COR-L47 (cell line): ENCODE measurements at places on chromosomes 5 and 9.

DNA sequence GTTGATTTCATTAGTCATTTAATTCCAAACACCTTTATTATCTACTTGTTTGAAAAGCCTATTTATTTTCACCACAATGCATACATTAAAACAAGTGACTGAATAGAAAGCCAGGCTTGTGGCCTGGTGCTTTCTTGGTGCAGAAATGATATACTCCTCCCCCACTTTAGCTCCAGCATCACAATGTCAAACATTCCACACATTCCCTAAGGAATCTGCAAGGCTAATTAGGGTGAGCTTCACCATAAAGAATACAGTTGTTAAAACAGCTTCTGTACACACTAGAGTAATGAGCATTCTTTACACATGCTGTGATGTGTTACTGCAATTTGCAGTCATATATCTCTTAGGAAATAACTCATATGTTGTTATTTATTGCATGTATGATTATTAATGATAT lies 705.7 kb downstream of the CETN3 start:
- no peak for DNase-seq

GRCh38 chr9:27548055-27548741 lies 18.6 kb upstream of the MOB3B start:
- DNase-seq, result peak; percentile 33

- DNase-seq, result no peak
These were observed 1.9 kb downstream of the GCNT4 start for GRCh38 chr5:75050415-75050814.

DNA sequence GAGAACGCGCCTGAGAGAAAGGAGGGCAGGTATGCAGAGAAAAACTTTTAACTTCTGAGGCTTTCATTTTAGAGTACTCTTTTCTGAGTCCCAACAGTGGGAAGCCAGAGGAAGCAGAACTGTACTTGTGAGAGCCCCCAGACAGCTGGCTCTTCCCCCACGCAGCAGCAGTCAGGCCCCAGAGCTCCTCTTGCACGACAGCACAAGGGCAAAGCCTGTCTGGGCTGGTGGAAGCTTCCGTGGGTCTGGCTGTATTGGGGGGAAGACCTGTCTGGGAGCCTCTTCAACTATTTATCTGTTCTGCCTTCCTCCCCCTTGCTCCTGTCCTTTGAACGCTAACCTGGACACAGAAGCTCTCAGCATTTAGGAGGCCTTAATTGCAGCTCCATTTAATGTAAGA lies 68.2 kb downstream of the THBS4 start:
- no peak for DNase-seq

GRCh38 chr5:128284236-128284635 lies 200.7 kb downstream of the SLC12A2 start:
- DNase-seq, result no peak

- no peak for DNase-seq
These were observed 12.5 kb downstream of the RAB24 start for GRCh38 chr5:177290816-177291596.

GRCh38 chr5:35478856-35479682 lies 138.6 kb upstream of the SPEF2 start:
- DNase-seq, result no peak
